Small intestine (tissue), 16 donors: ENCODE measurements at places on chromosomes 2 and 18. TPM values are rescaled to one million over a fixed set of nuclear protein-coding genes. Genes with fewer than 3 reads are reported as not detected.

DNA sequence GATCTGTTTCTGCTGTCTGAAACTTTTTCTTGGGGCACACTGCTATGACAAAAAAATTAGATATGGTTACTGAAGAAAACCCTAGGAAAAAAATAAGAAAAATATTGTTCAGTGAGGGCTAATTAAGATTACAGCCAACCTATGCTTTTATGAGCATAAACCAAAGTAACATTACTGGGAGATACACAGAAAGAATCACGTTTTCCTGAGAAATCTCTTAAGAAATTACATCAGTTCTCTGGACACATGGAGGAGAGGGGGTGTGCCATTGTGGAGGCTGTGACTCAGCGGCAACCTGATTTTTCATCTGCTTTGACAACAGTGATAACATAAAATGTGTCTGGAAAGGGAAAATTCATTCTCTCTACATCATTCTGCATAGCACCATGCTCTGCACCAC is 13.4 kb upstream of the NMI start:
- no peak for DNase-seq

- DNase-seq = no peak
These were observed 39.4 kb downstream of the MYOM1 start for GRCh38 chr18:3180325-3180724.

The SLC23A3 gene
- polyA plus RNA-seq = 4.3 TPM

The SMAD4 gene
- polyA plus RNA-seq = 88.5 TPM

GRCh38 chr18:51897884-51898283 is 442.1 kb upstream of the DCC start:
- no peak for DNase-seq

DNA sequence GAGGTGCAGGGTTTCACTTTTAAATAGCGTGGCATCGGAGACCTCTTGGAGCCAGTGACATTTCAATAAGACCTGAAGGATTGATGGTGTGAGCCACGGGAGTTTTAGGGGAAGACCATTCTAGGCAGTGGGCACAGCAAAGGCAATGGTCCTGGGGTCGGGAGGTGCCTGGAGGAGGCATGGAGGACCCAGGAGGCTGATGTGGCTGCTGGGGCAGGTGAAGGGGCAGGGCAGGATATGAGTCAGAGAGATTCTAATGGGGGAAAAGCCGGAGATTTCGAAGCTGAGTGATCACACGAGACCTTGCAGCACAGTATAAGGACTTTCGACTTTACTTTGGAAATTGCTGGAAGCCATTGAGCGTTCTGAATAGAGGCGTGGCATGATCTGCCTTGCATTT is 79.6 kb upstream of the KCNE4 start:
- no peak for DNase-seq

DNA sequence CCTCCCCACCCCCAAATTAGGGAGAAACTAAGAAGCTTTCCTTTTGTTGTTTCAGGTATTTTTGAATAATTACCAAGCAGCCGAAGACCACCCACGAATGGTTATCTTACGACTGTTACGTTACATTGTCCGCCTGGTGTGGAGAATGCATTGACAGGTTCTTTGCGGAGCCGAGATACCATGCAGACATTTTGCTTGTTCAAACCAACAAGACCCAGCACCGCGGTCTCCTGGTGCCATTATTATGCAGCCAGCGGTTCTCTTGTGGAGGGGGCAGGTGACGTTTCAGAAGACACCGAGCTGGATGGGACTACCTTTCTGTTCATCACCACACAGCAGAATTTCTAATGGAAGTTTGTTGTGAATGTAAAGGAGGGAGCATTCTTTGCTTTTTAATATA is 43.4 kb downstream of the BCL2L11 start:
- no peak for DNase-seq
